ENCODE measurements at places on chromosomes 16 and 17. TPM values are rescaled to one million over a fixed set of nuclear protein-coding genes. Genes with fewer than 3 reads are reported as not detected.

The LPO gene
- not detected for total RNA-seq

The ACE gene
- total RNA-seq = 6.2 TPM

The NGFR gene
- 8.9 TPM for total RNA-seq

The AOC3 gene
- 7.6 TPM for total RNA-seq

The VAT1L gene
- 13.1 TPM for total RNA-seq

- DNase-seq = no peak
Measured at GRCh38 chr16:89704281-89704680, 2.8 kb upstream of the SPATA2L start.

- DNase-seq = no peak
Measured at GRCh38 chr16:64621616-64622015, 500.2 kb downstream of the CDH11 start.

DNA sequence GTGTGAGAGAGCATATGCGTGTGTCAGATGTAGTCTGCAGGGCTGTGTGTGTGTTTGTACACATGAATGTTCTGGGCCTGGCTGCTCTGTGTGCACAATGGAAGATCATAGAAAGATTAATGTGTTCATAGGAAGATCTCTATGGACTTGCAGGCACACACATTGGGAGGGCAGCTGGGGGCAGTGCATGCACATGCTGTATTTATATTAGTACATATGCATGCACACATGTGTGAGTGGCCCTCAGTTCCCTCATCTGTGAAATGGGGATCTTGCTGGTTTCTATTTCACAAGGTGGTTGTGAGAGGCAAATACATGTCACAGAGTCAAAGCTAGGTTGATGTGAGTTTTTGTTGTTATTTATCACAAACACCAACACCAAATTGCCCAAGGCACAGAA lies 2.1 kb downstream of the CA7 start:
- DNase-seq = no peak

DNA sequence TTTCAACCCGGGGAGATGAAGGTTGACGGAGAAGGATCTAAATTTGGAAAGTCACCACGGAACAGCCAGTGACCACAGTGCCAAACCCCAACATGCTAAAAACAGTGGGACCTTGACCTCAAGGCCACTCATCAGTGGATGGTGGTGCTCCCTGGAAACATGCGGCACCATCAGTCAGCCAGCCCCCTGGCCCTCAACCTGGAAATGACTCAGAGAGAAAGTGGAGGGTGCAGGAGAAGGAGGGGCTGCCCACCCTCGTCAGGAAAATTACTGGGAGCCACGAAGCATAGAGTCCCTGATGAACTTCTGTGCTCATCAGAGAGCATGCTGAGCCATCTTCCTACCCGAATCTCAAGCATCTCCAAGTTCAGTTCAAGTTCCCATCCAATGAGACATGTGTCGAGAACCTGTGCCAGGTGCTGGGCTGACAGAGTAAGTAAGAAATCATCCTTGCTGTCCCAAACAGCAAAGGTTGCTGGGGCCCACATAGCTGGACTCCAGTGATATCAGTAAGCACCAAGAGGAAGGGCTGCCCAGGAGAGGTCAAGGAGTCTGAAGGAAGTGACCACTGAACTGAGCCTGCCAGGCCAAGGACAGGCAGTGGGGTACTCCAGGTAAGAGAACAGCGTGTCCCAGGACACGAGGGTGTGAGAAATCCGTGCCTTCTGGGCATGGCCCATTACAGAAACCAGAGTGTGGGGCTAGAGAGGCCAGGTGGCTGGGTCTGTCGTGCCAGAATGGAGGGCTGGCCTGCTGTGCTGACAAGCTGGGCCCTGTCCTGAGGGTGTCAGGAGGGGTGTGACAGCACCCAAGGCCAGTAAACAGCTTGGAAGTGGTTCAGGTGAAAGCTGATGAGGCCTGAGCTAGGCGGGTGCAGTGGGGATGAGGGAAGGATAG lies 5.2 kb downstream of the PECAM1 start:
- DNase-seq = peak; percentile 34
